PC-3 (cell line): ENCODE measurements at places on chromosomes 2 and 18. TPM values are rescaled to one million over a fixed set of nuclear protein-coding genes. Genes with fewer than 3 reads are reported as not detected.

EMILIN2 gene
- 17.1 and 24.5 TPM in 2 replicates for total RNA-seq

- no peak for DNase-seq
These were observed 218.2 kb upstream of the CELF4 start for GRCh38 chr18:37783771-37784170.

ARHGAP28 gene
- 8.1 and 10.0 TPM in 2 replicates for total RNA-seq

SULT1C4 gene
- not detected in 2 replicates for total RNA-seq

- DNase-seq, result no peak
These were observed 26.9 kb upstream of the DNMT3A start for GRCh38 chr2:25368660-25369059.

DNA sequence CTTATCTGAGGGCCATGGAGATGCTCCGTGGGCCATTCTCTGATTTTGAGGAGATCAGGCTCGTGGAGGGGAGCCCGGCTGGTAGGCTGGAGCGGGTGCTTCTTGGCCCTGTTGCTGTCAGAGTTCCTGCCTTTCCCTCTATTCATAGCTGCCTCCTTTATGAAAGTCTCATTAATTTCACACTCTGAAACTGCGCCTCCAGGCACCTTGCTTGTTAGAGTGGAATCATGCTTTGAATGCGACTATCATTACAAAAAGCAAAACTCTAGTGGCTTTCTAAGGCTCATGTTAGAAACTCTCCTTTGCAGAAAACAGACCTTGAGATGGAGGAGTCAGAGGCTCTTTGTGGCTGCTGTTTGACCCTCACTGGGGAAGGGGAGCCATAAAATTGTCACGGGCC, 131.0 kb upstream of the SNTG2 start:
- DNase-seq, result no peak

ATP6V1B1 gene
- total RNA-seq, result not detected in 2 replicates

DRC1 gene
- total RNA-seq, result not detected in 2 replicates
